ENCODE measurements at places on chromosomes 1 and 21. TPM values are rescaled to one million over a fixed set of nuclear protein-coding genes. Genes with fewer than 3 reads are reported as not detected.
A peak's percentile ranks its signal among the peaks of the same experiment; 100 is the strongest.

DNA sequence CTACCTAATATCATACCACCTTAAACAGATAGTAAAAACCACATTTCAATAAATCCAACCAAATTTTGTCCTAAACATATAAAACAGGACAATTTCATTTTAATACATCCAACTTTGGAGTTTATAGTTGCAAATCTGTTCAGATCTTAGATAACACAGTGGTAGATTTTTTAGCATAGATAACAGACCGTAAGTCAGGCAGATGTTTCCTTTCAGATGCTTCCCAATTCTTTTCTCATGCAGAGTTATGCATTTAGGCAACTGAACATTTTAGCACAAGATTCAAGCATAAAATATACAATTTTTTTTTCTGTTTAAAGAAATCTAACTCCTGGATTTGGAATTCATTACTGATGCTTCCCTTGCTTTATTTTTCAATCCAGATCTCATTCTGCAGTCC, 156.5 kb upstream of the ZNHIT6 start:
- no peak for DNase-seq
- no peaks in the 10 kb centered on the region for H3K4me1 ChIP-seq
- H3K27ac ChIP-seq, result no peak overlapping the region
- no peaks in the 10 kb centered on the region for H3K36me3 ChIP-seq
- H3K4me3 ChIP-seq, result no peak overlapping the region
- no peaks in the 10 kb centered on the region for H3K27me3 ChIP-seq

- no peaks in the 10 kb centered on the region for H3K27me3 ChIP-seq
- no peak for DNase-seq
- peaks cover 5% of the 10 kb centered on the region for H3K36me3 ChIP-seq
- no peak overlapping the region for H3K27ac ChIP-seq
These were observed 89.9 kb downstream of the RAVER2 start for GRCh38 chr1:64834734-64835133.

GRCh38 chr1:42931108-42931539, 27.5 kb downstream of the SLC2A1 start:
- no peak overlapping the region for H3K27ac ChIP-seq
- no peaks in the 10 kb centered on the region for H3K4me1 ChIP-seq
- DNase-seq, result peak; percentile 79
- H3K36me3 ChIP-seq, result peaks cover 83% of the 10 kb centered on the region
- H3K4me3 ChIP-seq, result no peak overlapping the region
- H3K27me3 ChIP-seq, result no peaks in the 10 kb centered on the region

PLA2G2A gene
- total RNA-seq, result 7.1 TPM

RPRD2 gene
- 39.0 TPM for total RNA-seq

PCP4L1 gene
- 0.83 TPM for total RNA-seq
